ENCODE measurements at places on chromosomes 13 and 19.
A peak's percentile ranks its signal among the peaks of the same experiment; 100 is the strongest.

GRCh38 chr13:110108348-110109139, 198.4 kb downstream of the COL4A1 start:
- peak; percentile 85 for DNase-seq

DNA sequence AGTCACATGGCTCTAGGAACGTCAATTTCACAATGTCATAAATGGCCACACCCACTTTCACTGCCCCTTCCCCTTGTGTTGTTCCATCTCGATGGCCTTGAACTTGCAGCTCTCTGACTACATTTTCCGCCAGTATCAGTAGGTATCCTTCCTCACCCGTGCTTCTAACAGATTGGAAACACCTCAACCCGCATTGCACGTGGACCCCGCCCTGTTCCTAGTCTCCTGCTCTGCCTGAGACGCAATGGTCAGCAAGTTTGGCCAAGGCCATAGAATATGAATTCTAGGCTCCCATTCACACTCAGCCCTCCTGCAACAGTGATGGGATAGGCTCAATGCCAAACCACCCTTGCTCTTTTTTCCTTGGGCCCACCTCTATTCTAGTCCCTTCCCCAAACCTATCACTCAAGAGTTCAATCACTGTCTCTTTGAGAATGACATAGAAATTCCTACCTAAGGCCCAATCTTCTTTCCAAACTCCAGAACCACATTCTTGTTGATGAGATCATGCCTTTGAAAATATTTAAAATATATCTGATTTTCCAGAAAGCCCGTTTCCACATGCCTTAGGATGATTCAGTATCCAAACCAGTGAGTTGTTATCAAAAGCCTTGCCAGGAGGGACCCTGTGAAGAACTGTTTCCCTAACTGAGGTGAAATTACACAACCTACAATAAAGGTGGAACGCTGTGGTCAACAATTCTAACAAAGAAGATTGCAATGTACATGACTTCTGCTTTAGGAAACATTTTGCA, 334.6 kb downstream of the MYO16 start:
- DNase-seq, result peak; percentile 69

DNA sequence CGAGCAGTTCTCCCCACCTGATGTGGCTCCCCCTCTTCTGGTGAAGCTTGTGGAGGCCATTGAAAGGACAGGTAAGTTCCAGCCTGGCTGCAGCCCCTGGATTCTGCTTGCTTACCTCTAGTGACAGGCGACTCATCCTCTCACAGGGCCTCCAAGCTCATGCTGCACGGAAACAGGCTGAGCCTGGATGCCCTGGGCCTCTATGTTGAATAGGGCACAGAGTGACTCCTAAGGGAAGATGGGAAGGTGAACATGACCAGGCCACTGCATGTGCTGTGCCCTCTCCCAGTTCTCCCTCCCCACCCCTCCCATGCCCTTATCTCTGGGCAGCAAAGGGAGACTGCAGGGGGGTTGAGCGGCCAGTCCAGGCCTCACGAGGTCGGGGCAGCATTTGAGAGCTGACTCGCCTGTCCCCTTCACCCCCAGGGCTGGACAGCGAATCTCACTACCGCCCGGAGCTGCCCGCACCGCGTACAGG, 7.6 kb downstream of the PIK3R2 start:
- DNase-seq, result no peak

DNA sequence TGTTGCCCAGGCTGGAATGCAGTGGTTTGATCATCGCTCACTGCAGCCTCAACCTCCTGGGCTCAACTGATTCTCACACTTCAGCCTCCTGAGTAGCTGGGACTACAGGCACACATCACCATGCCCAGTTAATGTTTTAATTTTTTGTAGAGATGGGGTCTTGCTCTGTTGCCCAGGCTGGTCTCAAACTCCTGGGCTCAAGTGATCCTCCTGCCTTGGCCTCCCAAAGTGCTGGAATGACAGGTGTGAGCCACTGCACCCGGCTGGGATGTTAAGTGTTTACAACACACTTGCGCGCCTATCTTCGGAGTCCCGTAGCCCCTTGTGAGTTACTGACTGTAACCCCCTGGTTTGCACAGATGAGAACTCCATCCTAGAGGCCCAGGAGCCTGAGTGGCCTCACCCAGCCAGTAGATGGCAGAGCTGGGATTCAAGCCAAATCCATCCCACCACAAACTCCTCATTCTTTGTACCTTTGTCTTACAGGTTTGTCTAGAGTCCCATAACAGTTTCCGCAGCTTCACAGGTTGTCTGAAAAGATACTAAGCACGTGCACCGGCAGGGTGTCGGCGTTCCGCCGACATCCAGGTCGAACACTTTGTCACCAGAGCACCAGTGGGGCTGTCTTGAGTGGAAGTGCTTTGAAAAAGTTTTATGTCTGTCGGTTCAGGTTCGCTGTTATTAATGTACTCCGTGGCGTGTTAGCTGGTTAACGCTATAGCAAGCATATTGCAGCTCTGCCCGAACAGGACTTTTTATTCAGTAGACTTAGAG, 14.7 kb downstream of the MAG start:
- no peak for DNase-seq

DNA sequence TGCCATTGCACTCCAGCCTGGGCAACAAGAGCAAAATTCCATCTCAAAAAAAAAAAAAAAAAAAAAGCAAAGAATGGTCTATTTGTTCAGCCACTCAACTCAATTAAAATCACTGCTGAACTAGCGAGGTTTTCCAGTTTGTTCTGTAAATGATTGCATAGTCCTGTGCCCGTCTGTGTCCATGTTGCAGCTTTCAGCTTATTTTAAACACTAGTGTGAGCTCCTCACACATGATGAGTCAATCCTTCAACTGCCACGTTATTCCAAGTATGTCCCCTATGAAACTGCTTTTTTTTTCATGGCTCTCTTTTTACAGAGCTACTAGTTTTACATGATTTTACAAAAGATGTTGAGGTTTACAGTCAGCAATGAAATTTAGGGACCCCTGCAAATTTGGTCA, 12.2 kb downstream of the SUGP2 start:
- peak; percentile 55 for DNase-seq

- DNase-seq, result no peak
Measured at GRCh38 chr19:7897292-7897691, 6.4 kb upstream of the MAP2K7 start.

DNA sequence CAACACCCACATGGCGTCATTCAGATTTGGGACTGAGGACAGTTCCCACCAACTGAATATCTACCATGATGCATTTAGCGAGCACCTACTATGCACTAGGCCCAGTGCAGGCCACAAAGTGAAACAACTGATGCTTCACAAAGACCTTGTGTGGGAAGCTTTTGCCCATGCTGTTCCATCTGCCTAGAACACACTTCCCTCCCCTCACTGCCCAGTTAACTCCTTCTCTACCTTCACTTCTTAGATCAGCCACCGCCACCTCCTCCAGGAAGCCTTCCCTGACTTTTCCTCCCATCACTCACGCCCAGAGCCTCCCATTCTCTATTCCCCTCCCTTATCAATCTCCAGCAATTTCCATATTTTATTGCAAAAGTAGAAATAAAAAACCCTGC, 25.7 kb downstream of the PTPRS start:
- DNase-seq, result no peak

DNA sequence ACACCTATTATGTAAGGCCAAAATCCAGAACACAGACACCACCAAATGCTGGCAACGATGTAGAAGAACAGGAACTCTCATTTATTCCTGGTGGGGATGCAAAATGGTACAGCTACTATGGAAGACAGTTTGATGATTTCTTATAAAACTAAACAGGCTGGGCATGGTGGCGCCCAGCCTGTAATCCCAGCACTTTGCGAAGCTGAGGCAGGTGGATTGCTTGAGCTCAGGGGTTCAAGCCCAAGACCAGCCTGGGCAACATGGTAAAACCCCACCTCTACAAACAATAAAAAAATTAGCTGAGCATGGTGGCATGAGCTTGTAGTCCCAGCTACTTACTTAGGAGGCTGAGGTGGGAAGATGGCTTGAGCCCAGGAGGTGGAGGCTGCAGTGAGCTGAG, 98.3 kb downstream of the TUBA3C start:
- no peak for DNase-seq

DNA sequence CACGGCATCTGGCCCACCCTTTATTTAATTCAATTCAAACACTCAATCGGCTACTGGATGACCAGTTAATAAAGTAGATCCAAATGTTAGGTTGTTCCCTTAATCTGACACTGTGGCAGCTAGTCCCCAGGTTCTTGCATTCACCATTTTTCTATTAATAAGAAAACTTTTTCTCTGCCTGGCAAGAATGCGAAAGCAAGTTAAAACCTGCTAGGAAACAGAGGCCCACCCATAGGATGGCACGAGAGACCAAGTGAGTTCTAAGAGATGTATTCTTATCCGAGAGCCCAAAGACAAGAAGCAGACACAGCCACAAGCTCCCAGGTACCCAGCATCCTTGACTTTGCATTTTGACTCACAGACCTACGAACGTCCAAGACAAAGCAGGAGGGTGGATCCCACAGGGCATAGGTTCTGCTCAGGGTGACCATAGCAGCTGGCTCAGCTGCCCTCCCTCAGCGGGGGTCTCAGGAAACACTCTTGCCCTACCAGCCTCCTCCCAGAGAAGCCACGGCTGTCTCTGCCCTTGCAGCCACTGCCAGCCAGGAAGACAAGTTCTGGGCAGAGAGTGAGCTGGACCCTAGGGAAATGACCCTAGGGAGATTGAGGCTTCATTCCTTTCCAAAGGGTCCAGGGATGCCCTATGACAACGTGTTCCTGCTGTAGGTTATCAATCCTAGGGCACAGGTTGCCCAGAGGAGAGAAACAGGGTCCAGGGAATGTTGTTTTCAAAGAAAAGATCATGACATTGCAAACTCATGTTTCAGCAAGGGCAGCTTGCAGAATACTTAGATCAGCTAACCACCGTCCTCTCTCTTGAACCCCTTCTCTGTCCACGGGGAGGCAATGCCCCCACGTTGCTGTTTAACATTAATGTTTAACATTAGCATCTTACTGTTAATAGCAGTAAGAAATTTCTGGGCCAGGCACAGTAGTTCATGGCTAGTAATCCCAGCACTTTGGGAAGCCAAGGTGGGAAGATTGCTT, 147.2 kb upstream of the ZNF507 start:
- no peak for DNase-seq
